Astrocyte (in vitro differentiated cells and primary cell): ENCODE measurements at places on chromosomes 16 and 17.
A peak's percentile ranks its signal among the peaks of the same experiment; 100 is the strongest.

DNA sequence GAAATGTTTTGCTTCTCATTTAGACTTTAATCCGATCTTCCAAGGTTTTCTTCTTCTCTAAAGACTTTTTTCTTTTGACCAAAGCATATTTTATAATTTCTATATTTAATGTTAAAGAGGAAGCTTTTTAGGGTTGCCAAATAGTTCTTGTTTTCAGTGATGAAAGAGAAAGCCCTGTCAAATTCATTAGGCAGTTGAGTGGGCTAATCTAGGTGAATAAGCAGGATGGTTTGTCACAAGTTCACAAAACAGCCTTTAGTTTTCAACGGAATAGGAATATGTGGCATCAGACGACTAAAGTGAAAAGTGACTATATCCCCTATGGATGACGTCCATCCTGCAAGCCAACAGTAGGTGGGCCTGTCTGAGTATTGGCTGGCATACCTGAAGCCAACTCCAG lies 118.8 kb downstream of the NLK start:
- DNase-seq: no peak

- DNase-seq: no peak
Measured at GRCh38 chr16:27483624-27484023, 66.1 kb downstream of the GTF3C1 start.

GRCh38 chr16:66442502-66443268 lies 15.6 kb downstream of the BEAN1 start:
- DNase-seq: no peak

DNA sequence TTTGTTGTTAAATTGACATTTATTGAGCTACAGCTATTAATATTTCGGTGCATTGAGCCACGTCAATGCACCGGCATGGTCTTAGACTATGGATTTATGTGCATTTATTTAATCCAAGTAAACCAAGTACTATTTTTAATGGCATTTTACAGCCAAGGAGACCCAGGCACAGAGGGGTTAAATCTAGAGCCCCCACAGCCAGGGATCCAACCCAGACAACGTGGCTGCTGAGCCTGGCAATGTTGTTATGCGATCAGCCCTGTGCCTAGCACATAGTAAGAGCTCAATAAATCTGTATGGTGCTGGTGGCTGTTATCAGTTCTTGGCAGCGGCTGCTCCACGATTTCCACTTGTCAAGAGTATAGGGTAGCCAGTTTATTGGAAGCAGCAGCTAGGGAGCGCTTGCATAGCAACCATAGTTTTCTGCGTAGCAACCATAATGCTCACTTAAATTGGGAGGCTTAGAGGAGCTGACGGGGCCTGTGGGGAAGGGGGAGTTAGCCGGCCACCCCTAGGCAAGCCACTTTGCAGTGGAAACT lies 541 bp upstream of the RBBP6 start:
- no peak for DNase-seq

DNA sequence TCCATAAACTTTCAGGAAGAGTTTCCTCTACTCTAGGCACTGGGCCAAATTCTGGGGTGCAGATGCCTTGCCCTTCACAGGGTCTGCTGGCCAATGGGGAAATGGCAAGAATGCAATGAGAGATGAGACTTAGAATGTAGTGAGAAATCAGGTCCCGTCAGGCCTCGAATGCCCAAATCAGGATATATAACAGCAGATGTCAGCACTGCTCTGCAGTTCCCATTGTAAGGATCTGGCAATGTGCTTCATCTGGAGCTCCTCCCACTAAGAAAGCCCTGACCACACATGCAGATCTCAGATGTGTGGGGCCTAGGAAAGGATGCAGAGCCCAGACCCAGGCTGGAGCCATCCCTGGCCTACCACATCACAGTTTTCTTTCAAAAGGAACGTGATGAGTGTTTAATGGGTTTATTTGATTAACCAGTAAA lies 13.9 kb upstream of the LPCAT2 start:
- peak; percentile 94 for DNase-seq

- no peak for DNase-seq
Measured at GRCh38 chr16:82040296-82040695, 5.2 kb downstream of the HSD17B2 start.

DNA sequence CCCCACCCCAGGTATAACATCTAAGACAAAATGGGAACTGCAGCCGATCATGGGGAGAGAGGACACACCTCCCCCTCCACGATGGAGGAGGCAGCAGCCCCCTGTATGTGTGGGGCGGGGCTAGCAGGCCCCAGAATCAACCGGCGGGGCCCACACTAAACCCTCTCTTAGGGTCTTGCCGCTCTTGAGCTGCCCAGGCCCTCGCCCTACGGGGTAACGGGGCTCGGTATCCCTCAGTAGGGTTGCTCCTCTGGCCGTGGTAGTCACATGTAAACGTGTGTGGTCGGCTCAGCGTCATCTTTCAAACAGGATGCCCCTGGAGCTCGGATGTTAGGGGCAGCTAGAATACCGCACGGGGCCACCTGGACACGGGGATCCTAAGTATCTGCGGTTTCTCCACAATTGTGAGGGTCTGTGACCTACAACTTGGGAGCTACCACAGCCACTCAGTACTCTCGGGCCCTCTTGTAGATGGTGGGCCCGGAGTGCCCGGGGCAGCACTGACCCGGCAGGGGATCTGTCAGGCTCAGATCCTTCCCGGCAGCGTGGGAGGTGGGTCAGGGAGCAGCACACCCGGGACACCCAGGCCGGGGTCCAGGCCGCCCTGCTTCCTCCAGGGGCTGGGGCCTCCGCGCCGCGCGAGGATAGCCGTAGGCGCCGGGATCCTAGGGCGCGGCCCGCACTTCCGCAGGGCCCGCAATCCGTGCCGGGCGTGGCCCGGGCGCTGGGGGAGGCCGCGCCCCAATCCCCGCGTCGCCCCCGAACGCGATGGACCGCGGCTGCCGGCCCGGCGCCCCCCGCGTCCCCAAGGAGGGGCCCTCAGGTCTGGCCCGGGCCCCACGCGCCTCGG lies 781 bp downstream of the ARHGDIA start:
- peak; percentile 48 for DNase-seq

GRCh38 chr16:30947859-30948666 lies 805 bp upstream of the ORAI3 start:
- DNase-seq: peak; percentile 97

DNA sequence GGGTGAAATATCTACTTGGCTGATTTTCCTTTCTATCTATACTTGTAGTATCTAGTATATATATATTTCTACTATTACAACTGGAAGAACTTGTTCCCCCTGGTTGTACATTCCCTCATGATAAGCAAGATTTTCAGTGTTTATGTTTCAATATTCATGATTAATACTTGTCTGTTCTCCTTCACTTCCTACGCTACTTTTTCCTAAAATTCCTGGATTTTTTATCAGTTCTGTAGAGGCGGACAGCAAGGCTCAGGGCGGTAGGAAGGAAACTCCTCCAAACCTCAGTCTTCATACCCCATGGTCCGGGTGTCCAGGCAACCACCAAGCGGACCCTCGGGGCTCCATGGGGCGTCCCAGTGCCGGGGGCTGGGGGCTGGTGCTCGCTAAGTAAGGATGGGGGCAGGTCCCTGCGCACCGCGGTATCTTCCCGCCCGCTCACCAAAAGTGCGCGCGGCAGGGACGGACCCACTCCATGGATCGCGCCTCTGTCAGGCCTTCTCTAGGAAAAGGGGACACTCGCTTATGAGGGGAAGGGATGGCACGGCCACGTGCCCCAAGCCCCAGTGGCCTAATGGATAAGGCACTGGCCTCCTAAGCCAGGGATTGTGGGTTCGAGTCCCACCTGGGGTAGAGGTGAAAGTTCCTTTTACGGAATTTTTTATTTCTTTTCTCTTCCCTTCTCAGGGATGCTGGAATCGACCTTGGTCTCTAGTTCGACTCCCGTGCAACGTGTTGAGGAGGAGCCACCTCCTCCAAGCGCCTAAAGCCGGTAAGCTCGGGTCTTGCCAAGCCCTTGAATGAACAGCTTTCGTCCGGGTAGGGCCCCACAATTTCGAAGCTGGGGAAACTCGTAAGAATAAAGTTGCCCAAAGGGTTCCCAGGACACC lies 13.2 kb downstream of the ATP5PD start:
- peak; percentile 78 for DNase-seq

DNA sequence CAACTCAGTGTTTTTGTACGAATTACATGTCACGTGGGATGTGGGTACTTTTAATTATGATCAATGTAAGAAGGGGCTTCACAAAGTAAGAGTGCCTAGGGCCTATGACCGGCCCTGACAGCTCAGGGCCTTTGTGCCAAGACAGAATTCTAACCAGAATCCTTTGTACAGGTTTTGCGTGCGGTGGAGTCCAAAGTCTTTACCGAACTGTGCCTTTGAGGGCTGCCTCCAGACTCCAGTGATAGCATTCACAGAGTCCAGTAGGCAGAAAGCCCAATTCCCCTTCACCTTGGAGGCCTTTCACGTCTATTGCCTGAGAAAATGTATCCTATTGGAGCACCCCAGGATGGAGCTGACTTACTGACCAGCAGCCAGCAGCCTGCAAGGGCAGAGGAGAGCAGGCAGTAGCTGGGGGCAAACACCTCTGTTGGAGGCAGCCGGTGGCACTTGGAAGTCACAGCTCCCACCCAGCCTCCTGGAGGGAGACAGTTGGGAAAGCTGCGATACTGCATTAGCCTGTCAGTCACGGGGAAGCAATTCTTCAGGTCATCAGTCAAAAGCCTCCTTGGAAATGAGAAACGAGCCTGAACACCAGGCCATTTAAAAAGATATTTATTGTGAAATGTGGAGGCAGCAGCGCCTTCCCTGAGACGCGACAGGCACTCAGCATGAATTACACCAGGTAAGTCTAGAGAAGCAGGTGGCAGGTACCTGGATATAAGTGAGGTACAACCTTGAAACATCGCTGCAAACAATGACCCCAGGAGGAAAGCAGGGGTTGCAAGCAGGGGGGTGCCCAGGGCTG lies 98.1 kb upstream of the CDYL2 start:
- no peak for DNase-seq

- DNase-seq: no peak
Measured at GRCh38 chr16:80253741-80254140, 287.1 kb upstream of the DYNLRB2 start.

GRCh38 chr16:55012793-55013192 lies 82.1 kb downstream of the IRX5 start:
- DNase-seq: no peak

DNA sequence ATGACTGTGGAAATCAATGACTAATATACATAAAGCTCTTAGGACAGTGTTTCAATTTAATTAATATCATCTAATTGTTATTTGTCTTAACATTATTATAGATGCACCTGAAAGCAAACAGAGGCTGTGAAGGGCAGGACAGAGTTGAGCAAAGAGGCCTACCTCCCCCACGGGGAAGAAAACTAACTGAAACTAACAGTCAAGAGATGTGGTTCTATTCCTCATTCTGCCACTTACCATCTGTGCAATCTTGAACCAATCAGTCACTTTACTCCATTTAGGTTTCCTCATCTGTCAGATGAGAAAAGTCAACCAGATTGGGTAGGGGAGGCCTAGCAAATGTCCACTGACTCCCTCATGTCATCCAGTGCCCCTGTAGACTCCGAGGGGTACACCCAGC lies 59.1 kb downstream of the C17orf67 start:
- DNase-seq: no peak

DNA sequence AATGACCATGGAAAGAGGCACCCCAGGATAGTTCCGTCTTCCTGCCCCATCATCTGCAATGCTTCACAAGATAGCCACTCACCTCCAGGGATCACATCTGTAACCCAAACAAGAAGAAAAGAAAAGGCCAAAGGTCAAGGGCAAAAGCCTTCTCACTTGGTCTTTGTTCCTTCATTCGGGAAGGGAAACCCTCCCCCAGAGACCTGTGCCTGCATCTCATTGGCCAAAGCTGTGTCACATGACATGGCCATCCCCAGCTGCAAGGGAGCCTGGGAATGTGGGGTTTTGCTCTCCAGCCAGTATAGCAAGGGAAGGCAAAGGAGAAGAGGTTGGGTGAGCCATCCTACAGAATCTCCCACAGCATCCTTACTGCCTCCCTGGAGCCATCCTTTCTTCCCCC lies 47.9 kb downstream of the NOL11 start:
- no peak for DNase-seq

GRCh38 chr17:28081467-28081866 lies 39.0 kb downstream of the NLK start:
- DNase-seq: no peak

DNA sequence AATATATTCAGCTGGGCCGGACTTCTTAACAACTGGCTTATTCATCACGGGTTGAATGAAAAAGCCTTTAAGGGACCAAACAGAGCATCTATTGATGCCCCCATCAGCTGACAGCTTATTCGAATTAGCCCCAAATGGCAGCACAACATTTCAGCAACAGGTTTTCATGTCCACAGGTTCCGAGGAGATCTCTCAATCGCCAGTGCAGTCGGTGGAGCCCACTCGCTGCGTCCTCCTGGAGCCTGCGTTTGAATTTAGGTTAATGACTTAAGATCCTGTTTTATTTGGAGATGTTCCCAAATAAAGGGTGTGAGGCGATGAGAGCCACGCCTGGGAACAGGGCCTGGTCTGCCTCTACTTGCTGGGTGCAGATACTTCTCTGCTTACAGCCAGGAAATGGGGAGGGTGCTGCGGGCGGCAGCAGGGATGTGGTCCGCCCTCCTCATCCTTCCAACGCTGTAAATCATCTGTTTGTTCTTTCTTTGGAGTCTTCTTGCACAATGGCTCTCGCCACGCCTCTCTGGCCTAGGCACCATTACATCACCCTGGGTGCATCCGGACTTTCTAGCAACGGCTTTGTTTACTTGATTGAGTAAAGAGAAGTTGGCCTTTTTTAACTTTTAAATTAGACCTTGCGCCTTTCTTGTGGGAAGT lies 22.6 kb downstream of the NDE1 start:
- peak; percentile 98 for DNase-seq

GRCh38 chr17:62933501-62934385 lies 32.3 kb upstream of the TANC2 start:
- DNase-seq: peak; percentile 39

GRCh38 chr17:82297714-82298537 lies 19.5 kb downstream of the CD7 start:
- DNase-seq: peak; percentile 90

DNA sequence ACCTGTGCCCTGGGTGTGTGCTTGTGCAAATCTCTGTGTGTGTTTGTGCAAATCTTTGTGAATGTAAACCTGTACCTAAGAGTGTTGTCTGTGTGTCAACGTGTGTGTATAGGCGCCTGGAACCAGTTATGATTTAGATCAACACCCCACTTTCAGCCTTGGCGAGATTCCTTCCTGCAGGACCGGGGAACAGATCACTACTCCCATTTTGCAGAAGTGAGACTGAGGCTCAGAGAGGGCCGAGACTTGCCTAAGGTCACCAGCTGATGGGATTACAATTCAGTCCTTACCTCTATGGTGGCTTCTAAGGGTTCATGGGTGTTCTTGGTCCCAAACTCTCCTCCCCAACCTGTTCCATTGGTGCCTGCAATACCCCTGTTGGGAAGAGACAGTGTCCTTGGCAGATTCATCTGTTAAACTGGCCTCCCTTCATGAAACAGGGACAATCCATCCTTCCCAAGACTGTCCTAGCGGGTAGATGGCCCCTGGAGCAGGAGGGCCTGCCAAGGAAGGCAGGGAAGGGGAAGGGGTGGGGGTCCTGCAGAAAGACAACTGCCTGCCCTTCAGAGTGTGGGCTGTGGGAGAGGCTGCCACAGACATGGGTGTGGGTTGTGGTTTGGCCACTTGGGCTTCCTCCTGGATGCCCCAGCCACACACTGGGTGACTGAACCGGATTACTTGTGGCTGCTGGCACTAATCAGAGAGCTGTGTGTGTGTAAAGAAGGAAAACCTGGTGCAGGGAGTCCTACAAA lies 6.9 kb upstream of the MAPK7 start:
- DNase-seq: no peak
